GM04504 (cell line): ENCODE measurements at places on chromosomes 5 and 9.

- no peak for DNase-seq
Observed at GRCh38 chr9:34566322-34566721, 23.2 kb downstream of the CNTFR start.

GRCh38 chr9:4514252-4515128, 24.2 kb downstream of the SLC1A1 start:
- no peak for DNase-seq

GRCh38 chr9:131747352-131747751, 7.5 kb upstream of the RAPGEF1 start:
- DNase-seq: peak; percentile 43

DNA sequence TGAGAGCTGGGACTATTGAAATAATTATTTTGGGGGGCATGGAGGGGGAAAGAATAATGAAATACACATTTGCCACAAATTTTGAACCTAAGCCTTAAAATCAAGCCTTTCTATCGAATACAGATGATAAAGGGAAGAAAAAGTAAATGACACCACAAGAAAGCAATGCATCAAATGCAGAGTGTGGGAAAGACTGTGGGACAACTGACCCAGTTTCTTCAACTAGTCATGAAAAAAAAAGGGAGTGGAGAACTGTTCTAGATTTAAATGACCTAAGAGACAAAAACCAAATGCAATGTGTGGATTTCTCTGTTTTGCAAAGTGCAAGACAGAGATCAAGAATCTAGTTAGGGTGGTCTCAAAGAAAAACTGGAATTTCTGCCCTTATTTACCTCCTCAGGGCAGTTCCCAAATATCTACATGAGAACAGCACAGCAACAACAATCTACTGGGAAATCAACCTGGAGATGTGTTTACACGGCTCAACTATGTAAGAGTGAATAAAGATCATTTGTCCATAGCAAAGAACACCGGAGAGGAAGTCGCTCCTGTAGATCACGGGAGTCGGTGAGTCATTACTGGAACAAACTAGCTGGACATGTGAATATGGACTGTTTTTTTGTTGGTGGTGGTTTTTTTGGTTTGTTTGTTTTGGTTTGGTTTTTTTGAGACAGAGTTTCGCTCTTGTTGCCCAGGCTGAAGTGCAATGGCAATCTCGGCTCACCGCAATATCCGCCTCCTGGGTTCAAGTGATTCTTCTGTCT, 145.9 kb downstream of the DROSHA start:
- DNase-seq: no peak

DNA sequence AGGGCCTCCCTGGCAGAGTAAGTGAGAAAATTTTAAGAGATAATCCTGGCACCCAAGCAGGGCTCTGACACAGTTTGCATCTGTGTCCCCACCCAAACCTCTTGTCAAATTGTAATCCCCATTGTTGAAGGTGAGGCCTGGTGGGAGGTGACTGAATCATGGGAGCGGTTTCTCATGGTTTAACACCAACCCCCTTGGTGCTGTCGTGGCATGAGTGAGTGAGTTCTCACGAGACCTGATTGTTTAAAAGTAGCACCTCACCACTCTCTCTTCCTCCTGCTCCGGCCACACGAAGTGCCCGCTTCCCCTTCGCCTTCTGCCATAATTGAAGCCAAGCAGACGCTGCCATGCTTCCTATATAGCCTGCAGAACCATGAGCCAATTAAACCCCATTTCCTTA, 80.1 kb downstream of the FBXW11 start:
- no peak for DNase-seq

DNA sequence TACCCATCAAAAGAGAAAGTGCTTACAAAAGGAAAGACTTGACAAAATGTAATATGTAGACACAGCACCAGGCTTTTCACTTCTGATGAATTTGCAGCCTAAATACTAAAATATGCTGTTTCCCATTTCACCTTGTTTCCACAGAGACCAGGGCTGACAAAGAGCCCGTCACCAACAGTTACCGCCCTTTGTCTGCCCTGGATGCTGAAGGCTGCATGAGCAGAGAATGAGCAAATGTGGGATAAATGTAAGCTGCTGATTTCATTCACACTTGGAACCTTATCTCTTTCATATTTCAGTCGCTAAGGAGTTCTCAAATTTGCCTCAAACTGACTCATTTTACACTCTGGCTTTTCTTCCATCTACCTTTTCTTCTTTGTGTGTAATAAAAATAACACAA, 213.9 kb downstream of the TMEM167A start:
- DNase-seq: no peak

DNA sequence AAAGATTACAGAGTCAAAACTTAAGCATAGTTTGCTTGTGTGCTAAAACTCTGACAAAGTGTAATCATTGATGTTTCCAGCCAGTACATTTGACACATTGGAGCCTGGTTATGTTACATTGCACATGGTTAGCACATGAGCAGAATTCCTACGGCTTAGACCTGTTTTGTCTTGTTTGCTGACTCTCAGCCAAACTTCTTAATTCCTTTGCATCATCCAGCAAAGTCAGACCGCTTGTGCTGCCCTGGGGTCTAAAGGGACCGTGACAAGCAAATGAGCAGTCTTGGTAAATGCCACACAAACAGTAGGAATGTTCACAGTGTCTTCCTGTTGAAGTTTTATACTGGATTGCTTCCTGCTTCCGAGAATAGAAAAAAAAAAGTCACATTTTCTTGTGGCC, 72.0 kb upstream of the ENTREP1 start:
- peak; percentile 10 for DNase-seq

GRCh38 chr9:101026824-101027223, 1.7 kb upstream of the PLPPR1 start:
- no peak for DNase-seq

GRCh38 chr5:148482196-148482595, 98.4 kb downstream of the FBXO38 start:
- DNase-seq: no peak

GRCh38 chr5:147534172-147534951, 24.5 kb upstream of the DPYSL3 start:
- DNase-seq: peak; percentile 61

GRCh38 chr5:32852535-32852934, 141.4 kb downstream of the NPR3 start:
- DNase-seq: no peak

GRCh38 chr5:55847837-55848236, 3.3 kb upstream of the IL31RA start:
- DNase-seq: no peak

- DNase-seq: no peak
Observed at GRCh38 chr5:55535199-55535905, 588 bp upstream of the PLPP1 start.

- no peak for DNase-seq
Observed at GRCh38 chr5:96354237-96354636, 78.8 kb downstream of the PCSK1 start.

DNA sequence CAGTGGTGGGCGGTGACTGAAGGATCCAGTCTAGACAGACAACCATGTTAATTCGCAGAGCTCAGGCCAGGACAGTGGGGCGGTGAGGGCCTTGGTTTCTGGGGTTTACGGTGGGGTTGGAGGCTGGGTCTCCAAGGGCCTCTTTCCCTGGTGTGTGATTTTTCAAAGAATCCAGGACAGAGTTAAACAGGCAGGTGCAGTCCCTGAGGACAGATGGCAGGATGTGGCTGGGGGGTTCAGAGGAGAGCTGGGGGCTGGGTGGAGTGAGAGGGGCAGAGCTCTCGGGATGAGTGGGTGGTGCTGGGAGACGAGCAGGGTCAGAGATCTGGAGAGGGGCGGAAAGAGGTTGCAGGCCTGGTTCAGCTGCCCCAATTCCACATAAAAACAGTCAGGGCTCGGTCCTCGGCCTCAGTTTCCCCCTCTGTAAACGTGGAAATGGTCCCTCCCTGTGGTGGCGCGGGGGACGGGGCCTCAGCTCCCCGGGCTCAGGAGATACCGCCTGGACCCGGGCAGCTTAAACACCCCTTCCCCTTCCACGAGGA, 145.9 kb downstream of the GAPVD1 start:
- DNase-seq: no peak

DNA sequence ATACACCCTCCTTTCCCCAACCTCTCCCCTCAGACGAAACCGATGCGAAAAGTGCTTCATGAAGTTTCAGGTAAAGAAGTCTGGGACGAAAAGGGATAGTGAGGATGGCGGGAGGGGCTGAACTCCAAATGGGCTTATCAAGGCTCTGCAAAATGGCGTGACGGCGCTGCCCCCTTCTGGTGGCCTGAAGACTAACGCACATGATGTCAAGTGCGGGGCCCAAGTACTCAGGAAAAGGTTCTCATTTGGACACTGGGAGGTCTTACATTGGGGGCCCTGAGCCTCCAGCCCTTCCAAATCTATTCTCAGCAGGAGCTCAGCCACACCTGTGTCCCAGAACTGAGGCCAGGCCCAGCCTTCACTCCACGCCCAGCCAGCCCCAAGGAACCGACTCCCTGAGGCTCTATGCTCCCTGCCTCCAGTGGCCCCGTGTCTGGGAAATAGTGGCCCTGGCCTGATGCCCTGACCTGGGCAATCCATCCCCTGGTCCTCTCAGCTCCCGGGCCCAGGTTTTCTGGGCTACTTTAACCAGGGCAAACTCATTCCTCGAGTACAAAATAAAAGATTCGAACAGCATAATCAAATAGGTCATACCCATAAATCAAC, 119.9 kb downstream of the KCNIP1 start:
- peak; percentile 24 for DNase-seq

DNA sequence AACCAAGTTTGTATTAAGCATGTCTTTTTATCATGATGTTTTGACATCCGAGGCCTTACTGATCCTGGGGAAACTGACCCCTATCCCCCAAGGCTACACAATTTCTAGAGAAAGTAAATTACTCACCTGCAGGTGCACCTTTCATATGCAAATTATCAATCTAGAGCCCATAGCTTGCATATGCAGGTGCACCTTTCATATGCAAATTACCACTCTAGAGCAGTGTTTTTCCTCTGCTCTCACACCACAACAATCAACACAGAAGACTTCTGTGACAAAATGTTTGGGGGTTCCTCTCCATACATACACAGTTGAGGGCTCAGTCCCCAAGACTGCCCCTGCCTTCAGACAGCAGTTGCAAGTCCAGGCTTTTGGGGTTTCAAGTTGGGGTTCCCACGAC, 203.7 kb upstream of the RORB start:
- DNase-seq: no peak

DNA sequence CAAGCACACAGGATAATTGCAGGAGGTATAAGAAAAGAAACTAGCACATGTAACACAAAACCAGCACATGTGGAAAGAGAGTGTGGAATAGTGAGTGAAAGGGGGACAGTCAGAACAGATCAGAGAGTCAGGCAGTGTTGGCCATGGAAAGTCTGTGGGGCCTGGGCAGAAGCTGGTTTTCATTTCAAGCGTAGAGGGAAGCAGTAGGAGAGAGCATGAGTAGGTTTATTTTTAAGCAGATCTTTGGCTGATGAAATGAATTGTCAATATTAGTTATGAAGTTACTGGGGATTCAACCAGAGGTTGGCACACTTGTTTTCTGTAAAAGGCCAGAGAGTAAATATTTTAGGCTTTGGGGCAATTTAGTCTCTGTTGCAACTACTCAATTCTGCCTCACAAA, 283.1 kb downstream of the SMARCA2 start:
- no peak for DNase-seq

GRCh38 chr9:38689678-38690077, 30.3 kb downstream of the FAM240B start:
- DNase-seq: no peak

GRCh38 chr9:124707666-124708065, 63.4 kb downstream of the NR6A1 start:
- no peak for DNase-seq

DNA sequence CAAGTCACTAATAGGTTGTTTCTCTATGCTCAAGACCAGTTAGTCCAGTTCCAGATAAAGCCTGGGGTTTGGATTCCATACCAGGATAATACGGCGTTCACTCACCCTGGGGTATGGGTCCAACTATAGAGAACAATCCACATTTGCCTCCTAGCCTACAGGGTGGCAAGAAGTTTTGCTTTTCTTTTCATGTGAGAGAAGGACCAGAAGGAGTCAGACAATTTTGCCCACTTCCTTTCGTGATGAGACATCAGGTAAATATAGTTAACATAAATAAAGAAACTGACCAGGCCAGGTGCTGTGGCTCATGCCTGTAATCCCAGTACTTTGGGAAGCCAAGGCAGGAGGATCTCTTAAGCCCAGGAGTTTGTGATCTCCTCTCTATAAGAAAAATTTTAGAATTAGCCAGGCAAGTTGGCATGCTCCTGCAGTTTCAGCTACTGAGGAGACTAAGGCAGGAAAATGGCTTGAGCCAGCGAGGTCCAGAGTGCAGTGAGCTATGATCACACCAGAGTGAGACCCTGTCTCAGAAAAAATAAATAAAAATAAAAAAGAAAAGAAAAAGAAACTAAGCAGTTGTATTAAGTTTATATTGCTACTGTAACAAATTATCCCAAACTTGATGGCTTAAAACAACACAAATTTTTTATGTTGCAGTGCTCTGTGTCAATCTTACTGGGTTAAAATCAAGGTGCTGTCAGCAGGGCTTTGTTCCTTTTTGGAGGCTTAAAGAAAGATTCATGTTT, 7.5 kb upstream of the REEP5 start:
- DNase-seq: no peak

DNA sequence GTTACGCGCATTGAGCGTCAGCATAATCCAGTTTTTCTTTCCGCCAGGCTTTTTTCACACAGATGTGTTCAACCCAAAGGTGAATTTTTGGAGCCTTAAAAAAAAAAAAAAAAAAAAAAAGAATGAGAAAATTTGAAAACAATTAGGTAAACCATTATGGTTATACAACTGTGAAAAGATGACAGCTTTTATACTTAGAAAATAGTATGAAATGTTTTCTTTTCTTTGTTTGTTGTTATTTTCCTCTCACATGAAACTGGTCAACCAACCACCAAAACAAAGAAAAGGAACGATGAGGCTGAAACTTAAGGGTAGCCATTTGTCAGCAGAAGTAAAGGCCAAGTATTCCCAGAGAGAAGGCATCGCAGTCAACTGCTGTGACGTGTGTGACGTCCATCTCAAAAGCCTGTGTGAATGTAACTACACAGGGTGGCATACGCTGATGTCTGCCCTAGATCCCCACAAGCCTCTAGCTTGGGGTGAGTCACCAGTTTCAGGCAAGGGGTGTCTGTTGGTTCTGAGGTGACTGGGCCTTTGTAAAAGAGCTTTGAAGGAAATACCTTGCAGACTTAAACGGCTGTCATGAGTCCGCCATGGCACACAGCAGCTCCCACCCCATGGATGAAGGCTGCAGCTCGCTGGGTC, 182.9 kb downstream of the AOPEP start:
- no peak for DNase-seq

DNA sequence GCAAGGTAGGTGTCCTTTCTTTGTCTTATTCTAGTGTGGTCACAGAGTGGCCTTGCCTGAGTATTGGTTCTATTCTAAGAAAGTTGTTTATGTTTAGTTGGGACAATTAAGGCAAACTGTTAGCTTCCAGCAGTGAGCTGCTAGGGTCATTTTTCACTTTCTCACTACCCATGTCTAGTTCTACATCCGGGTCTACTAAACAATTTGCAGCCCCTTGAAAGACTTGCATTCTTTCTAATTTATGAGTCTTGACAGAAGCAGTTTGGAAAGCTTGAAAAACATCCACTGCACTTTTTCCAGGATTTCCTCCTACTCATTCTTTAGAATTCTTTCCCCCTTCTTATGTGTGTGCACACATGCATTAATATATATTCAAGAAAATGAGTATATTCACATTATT, 892.2 kb upstream of the ACO1 start:
- DNase-seq: no peak
